ENCODE measurements at places on chromosomes 2 and 18.

GRCh38 chr2:12432985-12433625 is 283.6 kb upstream of the TRIB2 start:
- DNase-seq = no peak

DNA sequence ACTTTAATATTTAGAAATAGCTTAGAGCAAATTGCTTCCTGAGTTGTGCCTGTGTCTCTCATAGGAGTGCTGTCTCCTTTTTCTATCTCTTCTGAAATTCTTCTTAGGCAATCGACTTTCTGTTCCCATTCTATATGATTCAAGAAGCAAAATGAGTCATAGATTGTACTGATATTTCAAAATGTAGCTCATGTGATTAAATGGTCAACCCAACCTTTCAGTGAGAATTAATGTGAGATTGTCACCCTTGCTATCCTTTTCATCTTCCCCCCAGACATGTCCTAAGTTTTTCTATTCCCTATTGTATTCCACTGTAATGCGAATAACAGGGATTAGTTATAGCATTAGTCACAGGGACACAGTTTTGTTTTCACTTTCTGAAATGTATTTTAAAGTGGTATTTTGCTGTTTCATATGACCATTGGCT is 413.6 kb downstream of the THSD7B start:
- DNase-seq = no peak

DNA sequence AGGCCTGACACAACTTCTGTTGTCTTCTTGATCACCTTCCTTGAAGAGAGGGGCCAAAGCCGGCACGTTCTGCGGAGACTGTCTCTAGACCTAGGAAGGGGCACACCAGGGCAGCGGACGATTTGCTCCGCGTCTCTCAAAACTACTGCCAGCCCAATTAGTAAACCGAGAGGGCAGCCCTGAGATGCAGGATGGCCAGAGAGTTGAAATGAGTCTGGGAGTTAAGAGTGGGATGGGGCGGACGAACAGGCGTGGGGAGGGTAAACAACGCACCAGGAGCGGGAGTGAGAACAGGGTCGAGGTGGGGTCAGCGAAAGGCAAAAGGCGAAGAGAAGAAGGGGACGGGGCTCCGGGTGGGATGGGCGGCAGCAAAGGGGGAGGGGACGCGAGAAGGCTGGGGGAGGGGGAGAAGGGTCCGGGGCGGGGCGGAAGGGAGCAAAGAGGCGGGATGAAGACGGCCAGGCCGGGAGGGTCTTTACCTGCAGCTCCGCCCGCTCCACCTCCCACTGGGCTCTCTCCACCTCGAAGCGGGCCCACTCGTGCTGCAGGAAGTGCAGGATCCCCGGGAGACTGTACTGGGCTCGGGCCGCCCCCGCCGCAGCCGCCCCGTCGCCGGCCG is 476 bp downstream of the STRN start:
- peak; percentile 34 for DNase-seq

DNA sequence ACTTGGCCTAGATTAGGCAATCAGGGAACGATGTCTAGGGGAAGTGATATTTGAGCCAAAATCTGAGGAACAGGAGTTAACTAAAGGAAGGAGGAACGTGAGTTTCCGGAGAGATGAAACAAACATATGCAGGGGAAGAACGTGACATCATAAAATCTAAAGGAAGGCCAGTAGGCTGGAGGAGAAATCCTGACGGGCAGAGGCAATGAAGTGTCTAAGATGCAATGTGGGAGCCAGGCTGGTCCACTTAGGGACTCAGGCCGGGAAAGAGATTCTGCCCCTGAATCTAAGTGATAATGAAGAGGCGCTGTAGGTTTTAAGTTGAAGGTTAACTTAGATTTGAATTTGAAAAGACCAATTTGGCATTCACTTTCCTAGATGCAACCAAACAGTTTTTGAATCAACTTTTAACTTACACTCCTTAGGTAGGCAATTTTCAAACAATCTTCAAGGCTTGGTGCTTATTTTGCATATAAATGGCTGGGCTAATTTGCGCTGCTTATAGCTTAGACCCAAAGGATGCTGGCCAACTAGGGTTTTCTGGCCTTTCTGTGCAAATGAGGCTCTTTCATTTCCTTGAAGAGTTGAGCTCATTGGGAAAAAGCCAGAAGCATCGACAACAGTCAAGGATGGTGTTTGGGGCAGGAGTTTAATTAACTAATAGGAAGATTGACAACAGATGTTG is 221.7 kb downstream of the SOX11 start:
- DNase-seq = no peak

DNA sequence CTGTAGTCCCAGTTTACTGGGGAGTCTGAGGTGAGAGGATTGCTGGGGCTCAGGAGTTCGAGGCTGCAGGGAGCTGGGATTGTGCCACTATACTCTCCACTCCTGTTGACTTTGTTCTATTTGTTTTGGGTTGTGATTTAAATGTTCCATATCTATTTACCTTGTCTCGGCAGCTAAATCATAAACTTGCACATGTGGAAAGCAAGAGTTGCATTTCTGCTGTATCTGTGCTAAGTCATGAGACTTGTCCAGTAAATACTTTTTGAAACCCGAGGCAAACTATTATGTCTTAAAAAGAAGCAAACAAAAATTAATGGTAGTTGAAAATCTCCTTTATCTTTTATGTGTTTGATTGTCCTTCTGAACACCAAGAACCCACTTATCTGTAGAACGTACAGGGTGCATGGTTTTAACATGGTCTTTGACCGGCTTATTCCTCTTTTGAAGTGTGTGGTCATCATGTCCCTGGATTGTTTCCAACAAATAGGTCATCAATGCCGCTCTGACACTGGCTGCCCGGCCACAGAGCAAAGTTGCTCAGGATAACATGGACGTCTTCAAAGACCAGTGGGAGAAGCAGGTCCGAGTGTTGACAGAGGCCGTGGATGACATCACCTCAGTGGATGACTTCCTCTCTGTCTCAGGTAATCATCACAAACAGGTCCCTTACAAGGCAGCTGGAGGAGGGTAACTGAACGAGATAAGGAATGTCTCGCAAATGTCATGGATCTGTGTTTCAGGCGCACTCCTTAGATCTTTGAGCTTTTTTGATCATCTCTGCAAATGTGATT is 241.1 kb upstream of the LRRTM1 start:
- DNase-seq = no peak

DNA sequence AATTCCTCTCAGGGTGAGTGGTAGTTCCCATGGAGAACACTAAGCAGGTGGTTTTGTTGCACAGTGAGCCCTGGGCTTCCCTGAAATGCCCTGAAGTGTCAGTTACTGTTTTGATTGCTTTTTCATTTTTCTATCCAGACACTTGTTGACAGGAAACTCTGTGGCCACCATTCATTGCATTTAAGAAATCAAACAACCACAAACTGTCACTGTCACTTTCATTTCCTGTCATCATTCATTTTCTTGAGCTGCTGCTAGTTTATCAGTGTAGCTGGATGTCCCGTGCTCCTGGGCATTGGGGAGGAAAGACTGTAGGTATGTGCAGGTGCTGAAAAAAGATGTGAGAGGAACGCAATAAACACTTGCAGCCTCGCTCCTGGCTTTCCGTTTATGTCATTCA is 891.6 kb upstream of the ZEB2 start:
- DNase-seq = peak; percentile 84

DNA sequence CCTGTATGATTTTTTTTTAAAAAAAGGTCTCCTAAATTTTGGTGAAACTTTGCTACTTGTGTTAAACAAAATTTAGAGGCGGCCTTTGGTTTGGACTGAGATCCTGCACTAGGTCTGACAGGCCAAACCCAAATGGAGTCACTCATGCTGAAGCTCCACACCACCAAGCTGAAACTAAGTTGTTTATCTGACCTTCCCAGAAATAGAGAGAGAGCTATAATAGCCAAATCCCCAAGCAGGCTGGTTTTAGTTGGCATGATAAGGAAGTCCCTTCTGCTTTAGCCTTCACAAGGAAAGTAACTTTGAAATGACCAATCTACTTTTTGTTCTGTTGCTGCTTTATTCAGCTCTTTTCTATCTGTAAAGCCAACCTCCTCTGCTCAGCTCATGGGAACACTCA is 17.1 kb upstream of the THUMPD2 start:
- no peak for DNase-seq

GRCh38 chr2:3492951-3493614 is 26.2 kb downstream of the ADI1 start:
- no peak for DNase-seq

DNA sequence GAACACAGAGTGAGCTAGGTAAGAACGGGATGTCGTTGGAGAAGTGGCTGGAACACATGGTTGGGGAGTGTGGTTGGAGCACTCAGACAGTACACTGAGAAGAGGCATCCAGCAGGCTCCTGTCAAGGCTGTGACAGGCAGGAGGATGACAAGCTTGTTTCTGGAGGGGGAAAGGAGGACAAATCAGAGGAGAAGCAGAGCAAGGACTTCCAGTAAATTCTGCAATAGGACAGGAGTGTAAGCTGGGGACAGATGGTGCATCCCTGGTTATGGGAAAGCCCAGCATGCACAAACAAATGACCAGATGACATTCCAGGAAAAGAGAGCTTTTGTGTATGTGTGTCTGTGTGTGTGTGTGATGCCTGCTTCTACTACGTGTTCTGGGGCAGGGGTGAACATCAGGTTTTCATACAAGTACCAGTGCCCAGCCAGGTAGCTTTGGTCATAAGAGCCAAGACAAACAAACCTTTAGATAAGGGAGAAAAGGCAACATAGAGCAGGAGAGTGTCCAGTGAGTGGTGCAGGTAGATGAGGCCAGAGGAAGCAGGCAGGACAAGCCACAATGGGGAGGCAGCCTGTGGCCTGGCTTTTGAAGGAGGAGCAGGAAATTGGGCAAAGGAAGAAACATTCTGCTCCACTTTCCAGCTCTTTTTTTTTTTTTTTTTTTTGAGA is 32.1 kb upstream of the MAPK4 start:
- no peak for DNase-seq

DNA sequence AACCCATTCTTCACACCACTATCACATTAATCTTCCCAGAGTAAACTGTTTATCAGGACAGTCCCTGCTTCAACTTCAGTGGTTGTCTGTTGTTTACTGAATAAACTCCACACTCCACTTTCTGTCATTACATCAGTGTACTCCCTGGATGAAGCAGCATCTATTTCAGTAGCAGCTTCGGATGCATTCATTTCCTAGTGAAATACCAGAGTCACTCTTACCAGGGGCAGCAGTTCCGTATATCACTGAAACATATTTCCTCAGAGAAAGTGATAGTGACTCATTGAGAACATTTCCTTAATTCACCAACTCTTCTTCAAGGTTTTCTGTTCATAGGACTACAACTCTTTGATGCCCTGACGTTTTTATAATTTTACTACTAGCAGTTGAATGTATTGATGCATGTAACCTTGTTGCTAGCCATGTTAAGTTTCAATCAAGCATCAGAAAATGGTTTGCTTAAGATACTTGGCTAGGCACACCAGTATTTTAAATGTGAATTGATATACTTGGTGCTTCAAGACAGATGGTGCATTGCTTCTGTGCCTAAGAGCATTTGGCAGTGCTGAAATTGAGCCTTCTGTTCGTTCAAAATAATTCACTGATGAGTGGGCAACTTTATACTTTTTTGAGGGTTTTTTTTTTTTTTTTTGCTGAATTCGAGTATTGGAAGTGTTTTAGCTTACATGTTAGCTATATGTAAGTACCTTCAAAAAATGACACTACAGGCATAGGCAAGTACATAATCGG is 92.3 kb downstream of the UBE2E3 start:
- no peak for DNase-seq

GRCh38 chr18:22167471-22168241 is 1.7 kb upstream of the GATA6 start:
- no peak for DNase-seq

DNA sequence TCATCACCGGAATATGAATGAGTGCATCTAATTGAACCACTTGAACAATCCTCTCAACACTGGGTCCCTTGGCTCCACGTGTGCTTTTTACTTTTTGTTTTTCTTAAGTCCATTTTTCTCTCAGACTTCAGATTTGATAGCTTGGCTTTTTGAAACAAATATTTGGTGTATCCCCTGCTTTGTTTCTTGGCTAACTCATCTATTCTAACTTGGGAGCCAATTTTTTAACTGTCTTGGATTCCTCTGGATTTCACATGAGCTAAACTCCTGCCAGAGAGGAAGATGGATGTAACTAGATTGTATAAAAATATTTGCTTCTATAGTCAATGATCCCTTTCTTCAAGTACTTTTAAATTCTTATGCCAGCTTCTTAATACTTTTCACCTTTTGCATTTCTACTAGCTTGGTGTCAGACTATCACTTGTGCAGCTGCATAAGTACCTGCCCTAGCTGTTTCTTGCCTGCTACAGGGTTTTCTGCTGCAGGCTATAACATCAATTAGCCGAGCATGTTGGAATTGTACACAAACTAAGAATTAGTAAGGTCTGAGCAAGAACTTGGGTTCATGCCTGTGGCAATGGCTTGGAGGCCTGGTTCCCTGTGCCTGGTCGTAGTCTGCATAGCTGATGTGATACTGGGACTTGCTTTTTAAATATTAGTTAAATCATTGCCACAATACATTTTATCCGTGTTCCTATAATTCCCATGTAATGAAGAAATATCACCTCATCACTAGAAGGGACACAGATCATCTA is 281.5 kb downstream of the EN1 start:
- no peak for DNase-seq

GRCh38 chr2:98419544-98419943 is 25.1 kb upstream of the INPP4A start:
- DNase-seq = no peak

- no peak for DNase-seq
Observed at GRCh38 chr2:234853729-234854128, 98.1 kb upstream of the SH3BP4 start.

DNA sequence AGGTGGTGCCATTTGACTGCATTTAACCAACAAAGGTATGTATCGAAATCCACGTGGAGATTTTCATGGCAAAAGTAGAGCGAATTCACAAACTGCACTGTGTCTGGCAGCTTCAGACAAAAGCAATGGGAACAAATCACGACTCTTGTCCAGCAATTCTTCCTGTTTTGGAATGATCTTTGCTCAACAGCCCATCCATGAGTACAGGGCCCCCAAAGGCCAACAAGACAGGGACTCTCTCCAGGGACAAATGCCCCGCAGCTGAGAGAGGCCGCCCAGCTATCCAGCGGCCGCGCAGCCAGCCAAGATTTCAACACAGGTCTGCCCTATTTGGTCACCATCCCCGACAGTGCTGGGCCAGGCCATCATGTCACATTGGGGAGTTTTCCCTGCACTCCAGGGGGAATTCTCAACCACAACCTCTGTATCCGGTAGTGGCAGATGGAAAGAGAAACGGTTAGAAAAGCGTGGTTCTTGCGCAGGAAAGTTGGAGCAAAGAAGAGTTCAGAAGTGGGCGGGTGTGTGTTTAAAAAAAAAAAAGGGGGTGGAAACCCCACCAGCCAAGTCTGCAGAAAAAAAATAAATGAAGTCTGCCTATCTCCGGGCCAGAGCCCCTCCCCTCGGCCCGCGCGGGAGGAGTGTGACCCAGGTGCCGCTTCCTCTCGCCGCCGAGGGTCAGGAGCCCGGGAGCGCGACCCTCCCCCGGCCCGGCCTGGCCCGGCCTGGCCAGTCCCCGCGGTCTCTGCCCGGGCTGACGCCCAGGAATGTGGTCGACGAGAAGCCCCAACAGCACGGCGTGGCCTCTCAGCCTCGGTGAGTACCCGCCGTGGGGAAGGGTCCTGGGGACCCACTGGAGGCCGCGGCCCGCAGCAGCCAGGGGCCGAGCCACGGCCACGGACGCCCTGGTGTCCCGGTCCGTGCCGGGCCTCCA is at the start of gene GYPC:
GYPC (plus strand) TSS at position 659 of the 931 bp plus-strand sequence; CDS start at position 765, 106 bp downstream.
- DNase-seq = peak; percentile 70

- no peak for DNase-seq
Observed at GRCh38 chr18:58998401-58999203, 133.9 kb downstream of the ZNF532 start.

Measured in activated CD4-positive, alpha-beta T cell treated with anti-CD3 and anti-CD28 coated beads, Interleukin-2, Interleukin-4, amounts not matched to agents 100 ng/mL and 50 ng/mL, durations not matched to agents 16 hours and 8 hours (primary cell).